Right kidney (tissue), 9 donors: ENCODE measurements at places on chromosomes 2 and 18.

DNA sequence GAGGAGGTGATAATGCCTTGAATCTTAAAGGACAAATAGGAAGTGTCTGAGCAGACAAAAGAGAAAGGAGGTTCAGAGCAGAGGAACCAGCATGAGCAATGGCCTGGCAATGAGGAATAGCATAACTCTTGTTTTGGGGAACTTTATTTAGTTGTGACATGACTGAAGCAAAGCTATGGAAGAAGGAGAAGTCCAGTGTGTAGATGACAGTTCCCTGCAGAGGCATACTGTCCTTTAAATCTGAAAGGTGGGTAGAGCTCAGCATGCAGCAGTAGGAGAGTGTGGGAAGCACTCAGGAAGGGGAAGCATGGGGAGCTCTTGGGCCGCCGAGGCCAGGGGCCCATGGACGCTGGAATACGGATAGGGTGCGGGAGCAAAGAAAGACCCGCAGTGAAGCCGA lies 173.8 kb downstream of the SEPTIN10 start:
- DNase-seq, result no peak

- DNase-seq, result no peak
Measured at GRCh38 chr2:23567161-23567756, 182.3 kb downstream of the KLHL29 start.

GRCh38 chr2:16034151-16034974 lies 94.0 kb downstream of the MYCN start:
- DNase-seq, result no peak

- no peak for DNase-seq
Measured at GRCh38 chr2:148023861-148024260, 3.0 kb downstream of the MBD5 start.

DNA sequence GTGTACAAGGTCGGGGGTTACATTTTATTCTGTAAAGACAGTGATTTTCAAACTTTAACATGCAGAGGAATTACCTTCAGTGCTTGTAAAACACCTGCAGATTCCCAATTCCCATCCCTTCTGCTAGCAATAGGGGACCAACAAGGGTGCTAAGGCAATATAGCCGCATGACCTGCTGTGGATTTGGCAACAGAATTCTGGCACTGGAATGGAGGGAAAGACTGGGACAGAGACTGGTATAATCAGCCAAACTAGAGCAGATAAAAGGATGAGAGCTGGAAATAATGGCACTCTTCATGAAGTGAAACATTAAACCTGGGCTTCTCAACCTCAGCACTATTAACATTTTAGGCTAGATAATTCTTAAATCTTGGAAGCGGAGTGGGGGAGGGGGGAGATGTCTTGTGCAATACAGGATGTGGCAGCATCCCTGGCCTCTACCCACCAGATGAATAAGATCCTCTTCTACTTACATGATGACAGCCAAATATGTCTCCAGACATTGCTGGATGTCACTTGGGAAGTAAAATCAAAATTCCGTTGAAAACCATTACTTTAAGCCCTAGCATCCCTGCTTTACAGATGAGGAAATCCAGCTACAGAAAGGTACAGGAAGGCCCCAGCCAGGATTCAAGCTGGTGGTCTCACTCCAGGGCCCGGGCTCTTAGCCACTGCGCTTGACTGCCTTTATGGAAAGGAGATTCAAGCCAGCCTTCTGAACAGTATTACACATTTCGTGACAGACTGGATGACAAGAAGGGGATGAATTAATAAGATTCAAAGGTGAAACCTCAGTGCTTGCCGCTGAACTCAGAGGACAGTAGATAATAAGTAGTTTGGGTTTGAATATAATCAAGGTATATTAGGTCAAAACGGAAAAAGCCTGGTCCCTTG lies 1.7 kb downstream of the EVA1A start:
- no peak for DNase-seq

GRCh38 chr2:101883860-101884259 lies 107.9 kb upstream of the IL1R2 start:
- no peak for DNase-seq

DNA sequence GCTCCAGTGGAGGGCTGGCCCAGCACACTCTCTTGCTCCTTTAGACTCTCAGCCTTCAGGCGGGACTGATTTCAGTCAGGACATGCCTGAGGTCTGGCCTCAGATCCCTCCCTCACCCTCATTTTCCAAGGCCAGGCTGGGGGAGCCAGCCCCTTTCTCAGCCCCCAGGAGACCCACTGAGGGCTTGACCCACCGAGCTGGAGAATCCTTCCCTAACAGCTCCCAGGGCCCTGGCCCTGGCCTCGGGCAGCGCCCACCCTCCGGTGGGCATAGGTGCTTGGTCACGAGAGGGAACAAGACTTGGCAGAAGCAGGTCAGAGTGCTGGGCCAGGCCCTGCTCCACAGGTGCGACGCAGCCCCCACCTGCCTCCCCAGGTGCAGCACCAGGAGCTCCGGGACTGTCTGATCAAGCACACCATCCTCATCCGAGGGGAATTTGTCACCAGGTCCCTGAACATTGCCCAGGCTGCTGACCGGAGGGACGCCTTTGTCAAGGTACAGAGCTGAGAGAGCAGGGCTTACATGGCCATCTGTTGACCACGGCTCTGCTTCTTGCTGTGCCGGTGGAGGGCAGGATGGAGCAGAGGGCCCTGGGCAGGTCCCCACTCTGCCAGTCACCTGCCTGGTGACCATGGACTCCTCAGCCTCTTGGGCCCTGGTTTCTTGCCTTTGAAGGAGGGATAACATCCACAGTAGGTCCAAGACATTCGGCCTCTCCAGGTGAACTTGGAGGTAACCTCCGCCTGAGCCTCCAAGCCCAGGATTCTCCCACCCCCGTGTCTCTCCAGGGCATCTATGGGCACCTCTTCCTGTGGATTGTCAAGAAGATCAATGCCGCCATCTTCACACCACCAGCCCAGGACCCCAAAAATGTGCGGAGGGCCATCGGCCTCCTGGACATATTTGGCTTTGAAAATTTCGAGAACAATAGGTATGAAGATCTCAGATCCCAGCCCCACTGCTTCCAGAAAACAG lies 46.3 kb downstream of the MYO7B start:
- DNase-seq, result no peak

GRCh38 chr2:220320326-220320725 lies 692.9 kb downstream of the SLC4A3 start:
- DNase-seq, result no peak

DNA sequence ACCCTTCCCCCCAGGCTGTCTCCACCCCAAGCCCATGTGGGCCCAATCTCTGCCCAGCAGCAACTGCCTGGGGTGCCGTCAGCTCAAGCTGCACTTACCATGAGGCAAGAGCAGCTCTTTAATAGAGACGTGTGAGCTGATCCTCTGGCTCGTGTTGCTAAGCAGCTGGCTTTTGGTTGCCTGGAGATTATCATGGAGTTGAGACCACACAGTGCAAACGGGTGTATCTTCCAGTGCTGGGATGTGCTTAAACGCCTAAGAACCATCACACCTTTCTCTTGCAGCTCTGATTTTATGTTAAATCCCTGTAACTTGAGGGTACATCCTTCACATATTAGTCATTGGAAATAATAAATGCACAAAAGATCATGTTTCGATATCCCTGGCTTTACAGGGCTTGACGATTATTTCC lies 271.1 kb downstream of the PRKCE start:
- DNase-seq, result no peak

GRCh38 chr2:64840426-64840881 lies 148.7 kb upstream of the SLC1A4 start:
- no peak for DNase-seq

DNA sequence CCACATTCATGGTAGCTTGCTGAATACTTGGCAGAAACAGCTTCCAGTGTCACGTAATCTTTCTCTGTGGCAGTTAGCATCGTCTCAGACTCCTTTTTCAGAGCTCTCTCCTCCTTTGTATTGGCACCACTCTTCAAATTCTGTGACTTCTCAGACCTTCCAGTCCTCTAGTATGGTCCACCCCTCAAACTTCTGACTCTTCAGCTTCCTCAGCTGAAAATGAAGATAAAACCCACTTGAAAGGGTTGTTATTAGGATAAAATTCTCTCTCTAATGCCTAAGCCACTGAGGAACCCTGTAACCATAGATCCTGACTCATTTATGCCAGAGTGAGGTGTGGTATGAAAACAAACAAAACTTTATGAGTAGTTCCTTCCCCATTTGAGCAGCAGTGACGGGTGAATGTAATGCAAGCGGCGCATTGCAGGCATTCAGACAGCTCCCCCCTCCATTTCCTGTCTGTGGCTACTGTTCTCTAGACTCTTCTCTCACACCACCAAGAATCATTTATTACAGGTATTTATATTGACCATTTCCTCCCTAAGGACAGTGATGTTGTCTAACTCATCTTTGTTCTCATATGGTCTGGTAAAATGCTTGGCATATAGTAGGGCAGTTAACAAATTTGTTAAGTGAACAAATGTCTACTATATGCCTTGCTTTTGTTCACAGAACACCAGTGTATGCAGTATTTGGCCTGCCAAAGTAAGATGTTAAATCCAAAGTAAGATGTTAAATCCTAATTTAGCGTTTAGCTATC lies 35.3 kb downstream of the GALNT1 start:
- peak; percentile 8 for DNase-seq

DNA sequence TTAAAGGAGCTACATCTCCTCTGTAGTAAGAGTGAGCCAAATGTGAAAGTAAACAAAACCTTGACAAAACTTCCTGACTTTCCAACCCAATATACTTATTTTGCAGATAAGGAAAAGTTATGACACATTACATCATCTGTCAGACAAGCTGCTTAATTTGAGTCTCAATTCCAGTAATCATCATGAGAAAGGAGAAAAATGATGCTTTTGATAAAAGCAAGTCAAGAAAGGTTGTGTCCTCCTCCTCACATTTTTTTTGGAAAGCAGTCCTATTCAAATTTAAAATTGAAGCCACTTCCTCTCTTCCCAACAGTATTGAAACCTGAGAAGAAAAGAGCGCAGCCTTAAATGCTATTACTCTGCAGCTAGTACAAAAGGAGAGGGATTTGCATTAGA lies 519.6 kb downstream of the LRP1B start:
- no peak for DNase-seq

- no peak for DNase-seq
Measured at GRCh38 chr2:220510668-220511067, 883.2 kb downstream of the SLC4A3 start.

- DNase-seq, result no peak
Measured at GRCh38 chr2:230939691-230940470, 14.8 kb upstream of the GPR55 start.

DNA sequence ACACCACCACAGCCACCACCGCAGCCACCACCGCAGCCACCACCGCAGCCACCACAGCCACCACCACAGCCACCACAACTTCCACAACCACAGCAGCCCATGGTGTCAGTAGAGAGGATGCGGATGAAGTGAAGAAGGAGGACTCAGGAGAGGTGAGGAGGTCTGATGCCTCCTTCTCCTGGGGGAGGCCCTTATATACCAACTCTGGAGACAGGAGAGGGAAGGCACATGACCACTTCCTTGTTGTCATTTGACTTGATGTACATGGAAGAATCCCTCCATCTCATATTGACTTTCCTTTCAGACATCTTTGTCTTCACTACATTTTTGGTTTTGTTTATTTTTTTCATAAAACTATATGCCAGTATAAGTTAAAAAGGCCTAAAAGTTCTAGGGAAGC lies at the start of gene SCYGR3:
TSS of gene SCYGR3 (minus strand) at position 101 of the 400 bp plus-strand sequence. CDS start at position 101, 0 bp downstream.
- DNase-seq, result no peak
